ENCODE measurements at places on chromosomes 2 and 18.
A peak's percentile ranks its signal among the peaks of the same experiment; 100 is the strongest.

DNA sequence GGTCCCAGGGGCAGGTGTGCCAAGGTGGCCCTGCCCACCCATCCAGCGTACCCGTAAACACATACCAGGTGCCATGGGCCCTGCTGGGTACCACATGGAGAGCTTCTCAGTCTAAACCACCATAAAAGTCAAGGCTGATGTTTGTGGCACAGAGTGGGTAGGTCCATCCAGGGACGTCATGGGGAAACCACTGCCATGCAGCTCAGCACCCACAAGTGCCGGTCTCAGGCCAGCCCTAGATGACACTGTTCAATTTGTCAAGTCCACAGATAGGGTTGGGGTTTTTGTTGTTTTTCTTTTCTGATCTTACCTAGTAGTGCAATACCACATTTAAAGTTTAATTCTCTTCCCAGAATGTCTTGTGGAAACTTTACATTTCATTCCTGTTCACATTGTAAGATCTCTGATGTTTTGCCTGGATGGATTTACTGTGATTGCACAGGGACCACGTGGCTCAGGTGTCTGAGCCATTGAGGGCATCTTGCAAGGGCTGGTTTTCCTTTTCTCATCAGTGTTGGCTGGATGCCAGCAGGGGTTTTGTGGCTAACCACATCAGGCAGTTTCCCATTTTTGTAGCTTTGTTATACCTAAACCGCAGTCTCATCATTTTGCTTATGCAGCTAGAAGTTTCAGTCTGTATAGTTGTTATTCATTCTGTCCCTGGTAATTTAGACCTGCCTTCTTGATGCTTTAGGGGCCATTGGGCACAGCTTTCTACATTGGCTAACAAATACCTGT lies 64.7 kb downstream of the STK25 start:
- DNase-seq = peak; percentile 86

- no peak for DNase-seq
Observed at GRCh38 chr2:205438241-205438640, 244.1 kb upstream of the NRP2 start.

DNA sequence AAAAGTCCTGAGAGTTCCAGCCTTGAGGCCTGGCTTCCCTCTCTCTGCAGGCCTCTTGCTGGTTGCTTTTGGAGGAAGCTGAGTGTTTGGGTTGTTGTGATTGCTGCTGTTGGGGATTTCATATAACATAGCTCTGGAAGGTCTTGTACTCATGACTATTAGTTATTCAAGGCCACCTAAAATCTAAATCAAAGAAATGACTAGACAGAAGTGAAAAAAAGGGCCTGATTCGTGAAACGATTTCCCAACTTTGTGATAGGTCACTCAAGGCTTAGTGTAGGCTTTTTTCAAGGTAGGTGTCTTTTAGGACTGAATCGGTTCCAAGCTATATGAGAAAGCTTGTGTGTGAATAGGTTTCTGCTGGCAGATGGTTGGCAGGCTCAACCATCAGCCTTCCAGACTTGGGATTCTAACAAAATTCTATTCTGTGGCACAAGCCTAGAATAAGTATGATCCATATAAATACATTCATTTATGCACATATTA lies 164.4 kb downstream of the FMNL2 start:
- DNase-seq = no peak

GRCh38 chr2:186726938-186727337 lies 33.1 kb downstream of the FAM171B start:
- DNase-seq = no peak

GRCh38 chr18:25019931-25020330 lies 332.0 kb downstream of the ZNF521 start:
- no peak for DNase-seq

DNA sequence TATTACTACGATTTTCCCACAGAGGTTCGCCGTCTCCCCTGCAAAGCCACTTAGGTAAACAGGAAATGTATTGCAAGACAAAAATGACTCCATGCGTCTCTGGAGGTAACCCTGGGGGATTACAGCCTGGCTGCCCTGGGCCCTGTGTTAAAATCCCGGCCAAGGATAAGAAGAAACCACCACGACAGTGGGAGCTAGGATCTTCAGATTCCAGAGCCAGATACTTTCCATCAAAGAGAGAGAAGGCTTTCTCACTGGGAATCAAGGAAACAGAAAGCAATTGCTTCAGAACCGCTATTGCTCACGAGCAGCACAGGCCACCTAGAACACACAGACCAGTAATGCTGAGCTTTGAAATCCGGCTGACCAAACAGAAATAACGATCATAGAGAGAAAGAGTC lies 97.9 kb upstream of the ZNF516 start:
- DNase-seq = no peak

DNA sequence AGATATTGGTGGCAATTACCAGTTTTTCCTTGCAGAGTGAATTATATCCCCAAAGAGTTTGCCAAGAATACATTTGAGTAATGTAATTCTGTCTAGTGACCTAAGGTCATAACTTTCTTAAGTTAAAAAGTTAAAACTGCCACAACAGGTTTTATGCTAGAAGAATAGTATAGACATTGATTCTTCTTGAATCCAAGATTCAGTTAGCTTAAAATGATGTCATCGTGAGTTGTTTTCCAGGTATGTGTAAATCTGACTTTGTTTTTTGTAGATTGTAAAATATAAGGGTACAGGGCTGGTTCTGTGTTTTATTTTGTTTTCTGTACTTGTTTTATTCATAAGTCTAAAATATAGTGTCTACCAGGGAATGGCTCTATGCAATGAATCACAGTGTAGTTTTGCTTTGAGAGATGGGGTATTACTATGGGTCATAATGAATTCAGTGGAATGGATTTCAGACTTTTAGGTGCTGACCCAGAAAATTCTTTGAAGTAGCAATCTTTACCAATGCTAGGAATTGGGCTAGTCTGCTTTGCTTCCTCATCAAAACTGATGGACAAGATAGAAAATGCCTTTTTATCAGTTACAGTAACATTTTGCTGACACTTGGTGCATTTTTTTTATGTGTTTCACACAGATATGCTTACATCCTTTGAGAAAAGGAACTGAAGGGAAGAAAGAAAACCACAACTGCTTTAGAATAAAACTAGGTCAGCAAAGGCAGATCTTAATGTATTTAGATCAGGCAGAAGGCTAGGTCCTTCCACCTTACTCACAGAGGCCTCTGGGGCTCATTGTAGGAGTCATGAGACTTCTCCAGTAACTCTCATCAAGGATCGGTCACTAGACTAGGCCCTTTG lies 20.8 kb upstream of the MGAT5 start:
- no peak for DNase-seq

Measured in activated naive CD4-positive, alpha-beta T cell (primary cell).